T-helper 1 cell (primary cell): ENCODE measurements at places on chromosomes 5 and 9.

DNA sequence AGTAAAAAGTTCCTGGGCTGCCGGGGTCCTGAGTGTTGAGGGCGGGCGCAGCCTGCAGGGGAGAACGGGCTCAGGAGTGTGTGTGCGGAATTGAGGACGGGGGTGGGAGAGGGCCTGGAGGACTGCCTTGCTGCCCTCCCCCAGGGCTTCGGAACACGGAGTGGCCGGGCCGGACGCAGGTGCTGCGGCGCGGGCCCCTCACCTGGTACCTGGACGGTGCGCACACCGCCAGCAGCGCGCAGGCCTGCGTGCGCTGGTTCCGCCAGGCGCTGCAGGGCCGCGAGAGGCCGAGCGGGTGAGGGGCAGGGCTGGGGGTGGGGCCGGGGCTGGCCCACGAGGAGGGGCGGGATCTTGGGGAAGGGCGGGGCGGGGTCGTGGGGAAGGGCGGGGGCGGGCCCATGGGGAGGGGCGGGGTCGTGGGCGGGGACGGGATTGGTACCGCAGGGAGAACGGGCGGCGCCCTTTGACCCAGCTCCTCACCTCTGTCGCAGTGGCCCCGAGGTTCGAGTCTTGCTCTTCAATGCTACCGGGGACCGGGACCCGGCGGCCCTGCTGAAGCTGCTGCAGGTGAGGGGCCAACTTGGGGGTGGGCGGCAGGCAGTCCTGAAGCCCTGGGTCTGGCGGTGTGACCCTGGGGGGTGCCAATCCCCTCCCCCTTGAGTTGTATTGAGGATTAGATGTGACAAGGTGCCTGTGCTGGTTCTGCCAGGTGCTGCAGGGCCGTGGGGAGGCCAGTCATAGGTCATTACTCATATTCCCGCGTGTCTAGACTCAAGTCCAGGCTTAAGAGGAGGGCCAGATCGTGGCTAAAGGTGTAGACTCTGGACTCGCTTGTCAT lies 7.1 kb downstream of the FPGS start:
- DNase-seq, result no peak

GRCh38 chr5:143938230-143938629 lies 126.3 kb downstream of the HMHB1 start:
- DNase-seq, result no peak

DNA sequence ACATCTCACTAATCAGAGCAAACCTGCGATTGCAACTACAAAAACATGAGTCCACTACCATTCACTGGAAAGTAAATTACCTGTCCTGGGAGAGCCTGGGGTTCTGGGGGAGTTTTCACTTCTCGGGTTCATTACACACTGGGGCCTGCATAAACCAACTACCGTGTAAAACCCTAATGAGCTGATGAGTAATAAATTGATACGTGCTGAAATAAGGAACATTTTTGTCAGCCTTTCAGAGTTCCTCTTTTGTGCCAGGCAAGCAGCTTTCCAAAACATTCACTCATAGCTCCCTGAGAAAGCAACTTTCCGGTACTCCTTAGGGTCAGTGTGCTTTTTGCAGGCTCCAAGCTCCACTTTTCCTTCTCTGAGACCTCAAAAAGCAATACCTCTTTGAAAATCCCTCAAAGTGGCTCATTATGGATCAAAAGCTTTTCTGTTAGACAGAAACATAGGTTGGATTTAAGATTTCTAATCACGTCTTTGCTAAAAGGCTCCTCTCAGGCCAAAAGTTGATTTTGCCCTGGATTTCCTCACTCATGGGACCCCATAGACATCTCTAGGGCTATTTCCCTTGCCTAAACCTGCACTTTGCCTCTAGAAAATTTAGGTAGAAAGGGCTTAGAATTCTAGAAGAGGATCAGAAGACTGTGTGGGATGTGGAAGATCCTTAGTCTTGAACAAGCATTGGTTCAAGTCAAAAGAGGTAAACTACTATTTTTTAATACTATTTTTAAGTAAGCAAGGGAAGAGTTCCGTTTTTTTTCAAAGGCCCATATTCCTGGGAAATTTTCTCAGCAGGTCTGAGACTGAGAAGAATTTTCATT lies 74.8 kb downstream of the ST8SIA4 start:
- DNase-seq, result no peak

DNA sequence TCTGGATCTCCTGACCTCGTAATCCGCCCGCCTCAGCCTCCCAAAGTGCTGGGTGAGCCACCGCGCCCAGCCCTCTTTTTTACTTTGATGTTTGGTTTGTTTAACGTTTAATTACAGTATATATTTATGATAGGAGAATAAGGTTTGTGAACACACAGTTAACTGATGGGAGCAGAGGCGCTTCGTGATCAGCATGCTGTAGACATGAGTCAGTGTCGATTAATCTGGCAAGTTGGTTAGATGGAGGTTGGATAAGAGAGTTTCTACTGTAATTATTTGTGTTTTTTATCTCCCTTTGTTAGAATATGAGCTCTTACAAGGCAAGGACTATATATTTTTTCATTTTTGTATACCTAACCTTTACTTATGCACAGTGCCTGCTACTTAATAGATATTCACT lies 14.3 kb downstream of the ATG10 start:
- no peak for DNase-seq

- DNase-seq, result peak; percentile 23
Measured at GRCh38 chr5:172274951-172275753, 8.4 kb downstream of the UBTD2 start.

- DNase-seq, result no peak
Measured at GRCh38 chr9:88767504-88767790, 223.8 kb upstream of the S1PR3 start.

DNA sequence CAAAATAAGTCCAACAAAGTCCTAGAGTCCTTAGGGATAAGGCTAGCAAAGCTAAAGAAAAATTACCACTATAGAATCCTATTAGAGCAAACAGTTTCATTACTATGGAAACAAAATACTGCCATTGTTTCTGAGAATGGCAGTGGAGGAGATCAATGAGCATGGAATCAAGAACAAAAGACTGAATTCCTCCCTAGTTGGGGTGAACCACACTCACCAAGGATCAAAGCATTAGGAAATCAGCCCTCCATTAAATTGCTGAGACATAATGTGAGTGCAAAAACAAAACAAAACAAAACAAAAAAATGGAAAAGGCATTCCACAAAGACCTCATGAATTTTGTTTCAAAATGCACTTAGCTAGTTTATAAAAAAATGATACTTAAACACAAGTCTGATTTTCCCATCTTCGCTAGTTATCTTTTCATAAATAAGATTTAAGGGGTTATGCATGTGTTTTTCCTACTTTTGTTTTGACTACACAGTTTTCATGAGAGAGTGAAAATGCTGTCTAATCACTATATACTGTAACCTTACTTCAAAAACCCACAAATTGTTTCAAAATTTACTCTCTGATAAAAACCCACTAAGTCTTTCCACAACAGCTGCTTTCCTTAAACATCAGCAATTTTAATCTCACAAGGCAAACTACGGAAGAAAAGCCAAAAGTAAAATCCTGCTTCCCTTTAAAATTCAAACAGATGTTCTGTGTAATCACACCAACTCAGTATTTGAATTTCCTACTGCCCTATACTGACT lies 9.7 kb downstream of the SERINC5 start:
- DNase-seq, result no peak

DNA sequence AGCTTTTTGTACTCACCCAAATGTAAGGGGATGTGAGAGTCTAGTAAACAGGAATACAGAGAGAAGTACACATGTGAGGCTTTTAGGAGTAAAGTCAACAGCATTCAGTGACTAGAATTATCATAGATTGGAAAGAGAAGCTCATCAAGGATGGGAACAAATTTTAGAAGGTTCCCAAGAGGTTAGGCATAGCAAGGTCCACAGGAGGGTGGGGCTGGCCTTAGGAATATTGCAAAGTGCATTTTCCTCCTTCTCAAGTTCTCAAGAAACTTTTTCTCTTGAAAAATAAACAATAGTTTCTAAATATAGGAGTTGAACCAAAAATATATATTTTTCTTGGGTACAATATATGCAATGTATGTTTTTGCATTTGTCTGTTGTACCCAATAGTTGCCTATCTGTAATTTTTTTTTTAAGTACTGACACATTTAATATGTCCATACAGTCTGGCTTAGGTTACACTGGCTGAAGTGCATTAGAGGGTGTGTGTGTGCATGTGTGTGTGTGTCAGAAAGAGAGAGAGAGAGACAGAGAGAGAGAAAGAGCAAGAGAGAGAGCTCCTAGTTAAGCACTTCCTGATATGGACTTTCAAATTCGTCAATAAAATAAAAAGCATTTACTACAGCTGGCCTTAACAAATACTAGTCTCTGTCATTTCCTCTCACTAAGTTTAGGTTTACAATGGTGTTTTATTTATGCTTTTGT lies 62.2 kb downstream of the SNX18 start:
- DNase-seq, result no peak

DNA sequence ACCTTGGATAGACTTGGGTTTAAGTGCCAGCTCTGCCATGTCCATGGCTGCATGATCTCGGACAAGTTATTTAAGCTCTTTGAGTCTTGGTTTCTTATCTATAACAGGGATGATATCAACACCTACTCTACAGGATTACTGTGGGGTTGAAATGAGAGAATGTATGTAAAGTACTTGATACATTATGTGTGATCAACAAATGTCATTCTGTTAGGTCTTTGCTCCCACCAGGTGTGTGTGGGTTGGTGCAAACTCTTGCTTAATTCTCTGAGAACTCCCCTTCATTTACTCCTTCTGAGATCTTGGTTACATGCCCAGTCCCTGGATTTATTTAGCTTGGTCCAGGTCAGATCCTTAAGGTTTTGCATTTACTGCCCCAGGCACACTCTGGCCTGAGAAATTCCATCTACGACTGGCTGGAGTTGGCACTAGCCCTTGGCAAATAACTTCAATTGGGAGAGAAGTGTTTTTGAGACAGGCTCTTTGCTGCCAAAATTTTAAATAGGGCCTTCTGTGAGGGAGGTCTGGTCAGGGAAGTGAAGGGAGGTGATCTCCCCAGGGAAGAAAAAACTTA lies 63.5 kb upstream of the KLF9 start:
- DNase-seq, result no peak

GRCh38 chr5:60533789-60534188 lies 166.2 kb downstream of the DEPDC1B start:
- DNase-seq, result no peak

DNA sequence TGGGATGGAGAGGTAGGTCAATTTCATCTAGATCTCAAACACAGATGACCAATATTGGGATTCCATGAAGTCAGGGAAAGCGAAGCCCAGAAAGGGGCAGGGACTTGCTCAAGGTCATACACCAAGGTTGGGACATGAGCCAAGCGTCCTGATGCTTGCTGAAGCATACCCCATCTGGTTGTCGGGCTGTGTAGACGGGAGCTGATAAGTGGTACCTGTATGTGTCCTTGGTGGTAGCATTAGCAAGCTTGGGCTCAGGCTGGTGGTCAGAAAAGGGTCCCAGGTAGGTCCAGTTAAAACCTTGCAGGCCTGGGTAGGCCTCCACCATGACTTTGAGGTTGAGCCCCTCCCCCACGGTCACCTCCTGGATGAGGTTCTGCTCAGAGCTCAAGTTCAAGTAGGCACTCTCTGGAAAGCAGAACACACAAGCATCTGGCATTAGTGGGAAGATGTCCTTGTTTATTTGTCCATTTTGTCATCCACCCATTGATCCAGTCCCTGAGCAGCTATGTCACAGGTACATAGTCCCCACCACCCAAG lies 13.2 kb downstream of the CSF1R start:
- DNase-seq, result no peak

DNA sequence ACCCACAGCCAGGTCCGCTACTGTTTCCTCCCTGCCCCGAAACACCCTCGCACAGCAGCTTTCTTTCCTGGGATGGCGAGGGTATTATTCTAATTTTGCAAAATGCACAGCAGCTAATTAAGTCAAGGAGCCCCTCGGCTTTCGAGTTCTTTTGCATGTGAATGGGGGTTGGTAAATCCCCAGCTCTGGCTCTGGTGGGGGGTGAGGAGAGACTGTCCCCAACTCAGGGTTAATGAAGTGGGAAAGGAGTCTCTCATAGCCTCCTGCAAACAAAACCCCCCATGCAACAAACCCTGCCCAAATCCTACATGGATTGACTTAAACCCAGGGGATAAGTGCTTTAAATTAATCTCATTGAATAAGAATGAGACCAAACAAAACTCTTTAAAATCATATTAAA lies 8.8 kb downstream of the BARHL1 start:
- no peak for DNase-seq

- DNase-seq, result peak; percentile 82
Measured at GRCh38 chr9:134443174-134444037, 117.2 kb downstream of the RXRA start.

- DNase-seq, result no peak
Measured at GRCh38 chr9:91119142-91119541, 242.6 kb downstream of the AUH start.

DNA sequence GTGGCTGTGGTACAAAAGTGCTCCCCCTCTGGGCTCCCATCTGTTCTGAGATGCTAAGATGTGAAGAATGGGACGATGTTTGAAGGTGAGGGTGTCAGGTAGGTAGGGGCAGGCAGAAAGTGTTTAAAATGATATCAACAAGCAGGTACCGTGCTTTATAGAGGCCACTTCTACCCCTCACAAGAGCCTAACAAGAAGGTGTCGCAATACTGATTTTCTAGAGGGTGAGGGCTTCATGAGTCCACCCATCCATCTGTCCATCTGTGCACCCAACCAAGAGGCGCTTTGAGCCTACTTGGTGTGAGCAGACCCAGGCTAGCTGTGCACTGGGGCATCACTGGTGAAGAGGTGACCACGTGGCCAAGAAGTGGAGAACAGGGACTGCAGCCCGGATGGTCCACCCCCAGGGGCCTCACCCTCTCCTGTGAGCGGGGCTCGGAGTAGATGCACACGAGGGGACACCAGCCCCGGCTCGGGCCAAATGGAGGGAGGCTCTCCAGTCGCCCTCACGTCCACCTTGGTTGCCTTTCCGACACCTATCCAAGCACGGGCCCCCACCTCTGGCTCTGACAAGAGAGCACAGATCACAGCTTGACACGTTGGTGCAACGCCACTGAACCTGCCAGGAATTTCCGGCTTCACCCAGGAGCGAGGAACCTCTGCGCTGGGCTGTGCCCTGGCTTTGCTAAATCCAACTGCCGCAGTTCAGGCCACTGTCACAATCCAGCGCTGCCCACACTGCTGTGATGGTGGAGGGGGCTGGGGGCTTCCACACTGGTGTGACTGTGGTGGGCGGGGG lies 34.5 kb downstream of the CRB2 start:
- DNase-seq, result no peak

- DNase-seq, result no peak
Measured at GRCh38 chr5:1476181-1476966, 31.1 kb upstream of the SLC6A3 start.

GRCh38 chr5:177132136-177133095 lies 1.2 kb upstream of the NSD1 start:
- DNase-seq, result no peak

- no peak for DNase-seq
Measured at GRCh38 chr5:56055287-56055686, 60.5 kb upstream of the IL6ST start.

DNA sequence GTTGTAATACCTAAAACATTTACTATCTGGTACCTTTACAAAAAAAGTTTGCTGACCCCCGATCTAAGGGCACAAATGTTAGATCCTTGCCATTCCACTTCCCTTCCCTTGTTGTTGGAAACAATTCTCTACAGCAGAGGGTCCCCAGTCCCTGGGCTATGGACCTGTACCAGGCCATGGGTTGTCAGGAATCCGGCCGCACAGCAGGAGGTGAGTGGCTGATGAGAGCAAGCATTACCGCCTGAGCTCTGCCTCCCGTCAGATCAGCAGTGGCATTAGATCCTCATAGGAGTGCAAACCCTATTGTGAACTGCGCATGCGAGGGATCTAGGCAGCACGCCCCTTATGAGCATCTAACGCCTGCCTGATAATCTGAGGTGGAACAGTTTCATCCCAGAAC lies 248.5 kb downstream of the AP3B1 start:
- no peak for DNase-seq

- no peak for DNase-seq
Measured at GRCh38 chr5:14503017-14503680, 78.4 kb upstream of the OTULINL start.
